ENCODE measurements at places on chromosomes 12 and 14. TPM values are rescaled to one million over a fixed set of nuclear protein-coding genes. Genes with fewer than 3 reads are reported as not detected.

DNA sequence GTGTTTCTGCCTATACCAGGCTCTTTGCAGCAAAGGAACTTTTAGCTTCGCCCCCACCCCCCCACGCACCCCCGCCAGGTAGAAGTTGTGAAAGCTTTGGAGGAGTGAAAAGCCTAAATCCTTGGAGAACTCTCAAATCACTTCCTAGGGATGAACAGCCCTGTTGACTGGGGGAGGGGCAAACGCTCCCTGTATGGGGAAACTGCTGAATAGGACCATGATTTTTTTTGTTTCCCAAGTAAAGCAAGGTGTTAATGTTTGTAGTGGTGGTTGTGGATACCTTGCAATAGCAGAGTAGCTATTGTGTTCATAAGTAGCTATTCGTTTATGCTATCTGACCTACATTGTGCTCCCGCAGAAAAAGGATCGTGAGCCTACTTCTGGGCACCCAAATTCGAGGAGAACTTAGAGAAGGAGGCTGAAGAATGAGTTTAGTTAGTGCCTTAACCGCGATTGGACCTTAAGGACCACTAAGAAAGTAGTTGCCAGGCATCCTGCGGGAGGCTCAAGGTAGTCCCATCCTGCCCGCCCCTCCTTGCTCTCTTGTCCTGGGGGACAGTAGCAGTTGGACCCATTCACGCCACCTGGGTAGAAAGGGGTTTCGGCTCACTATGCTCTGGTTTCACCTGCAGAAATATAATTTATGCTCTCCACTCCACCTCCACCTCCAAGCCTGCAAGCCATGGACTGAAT is 901 bp upstream of the NFKBIA start:
- peak; percentile 68 for DNase-seq

DNA sequence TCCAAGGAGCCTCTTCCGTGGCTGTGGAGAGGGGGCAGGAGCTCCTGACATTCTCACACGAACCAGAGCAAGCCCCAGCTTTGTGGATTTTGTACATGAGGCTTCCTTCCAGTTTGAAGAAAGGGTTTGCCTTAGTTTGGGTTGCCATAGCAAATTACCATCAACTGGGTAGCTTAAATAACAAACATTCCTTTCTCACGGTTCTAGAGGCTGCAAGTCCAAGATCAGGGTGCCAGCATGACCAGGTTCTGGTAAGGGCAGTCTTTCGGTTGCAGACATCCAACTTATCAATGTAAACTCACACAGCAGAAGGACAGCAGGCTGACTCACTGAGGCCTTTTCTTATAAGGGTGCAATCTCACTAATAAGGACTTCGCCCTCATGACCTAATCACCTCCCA is 25.9 kb upstream of the STAB2 start:
- no peak for DNase-seq

GRCh38 chr14:83913476-83913875 is 1616.5 kb upstream of the FLRT2 start:
- no peak for DNase-seq

GRCh38 chr12:117593815-117594400 is 232.5 kb upstream of the NOS1 start:
- DNase-seq: peak; percentile 39

DNA sequence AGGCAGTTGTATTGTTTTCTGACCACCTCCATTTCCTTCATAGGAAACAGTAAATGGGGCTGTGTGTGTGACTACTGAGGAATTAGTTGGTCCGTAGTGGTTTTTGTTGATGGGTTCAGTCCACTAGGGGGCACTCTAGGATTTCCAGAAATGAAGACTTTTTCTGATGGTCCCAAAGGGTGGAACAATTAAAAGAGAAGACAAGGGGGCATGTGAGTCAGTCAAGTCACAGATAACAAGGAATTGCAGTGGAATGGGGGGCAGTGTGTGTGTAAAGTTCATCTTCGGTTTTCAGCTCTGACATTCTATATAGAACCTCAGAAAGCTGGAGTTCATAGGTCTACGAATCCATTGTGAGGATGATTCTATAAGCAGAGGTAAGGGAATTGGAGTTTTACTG is 186.6 kb upstream of the OR4E1 start:
- peak; percentile 80 for DNase-seq

- DNase-seq: peak; percentile 87
Observed at GRCh38 chr12:122133192-122133950, 40.6 kb downstream of the IL31 start.

DNA sequence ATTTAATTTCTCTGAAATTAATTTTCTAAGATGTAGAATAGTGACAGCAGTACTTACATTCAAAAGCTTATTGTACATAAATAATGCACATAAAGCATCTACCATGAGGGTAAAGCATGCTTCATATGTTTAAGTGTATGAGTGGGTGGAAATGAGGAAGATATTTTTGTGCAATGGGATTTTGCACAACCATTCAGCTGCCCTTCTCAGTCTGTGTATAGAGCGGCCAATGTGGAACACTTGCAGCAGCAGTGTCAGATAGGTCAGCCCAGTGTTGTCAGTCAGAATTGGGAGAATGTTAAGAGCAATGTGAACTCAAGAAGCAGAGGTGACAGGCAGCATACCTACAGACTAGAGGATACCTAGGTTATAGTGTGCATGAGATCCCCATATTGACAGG is 72.5 kb upstream of the ATP2B1 start:
- DNase-seq: no peak

DNA sequence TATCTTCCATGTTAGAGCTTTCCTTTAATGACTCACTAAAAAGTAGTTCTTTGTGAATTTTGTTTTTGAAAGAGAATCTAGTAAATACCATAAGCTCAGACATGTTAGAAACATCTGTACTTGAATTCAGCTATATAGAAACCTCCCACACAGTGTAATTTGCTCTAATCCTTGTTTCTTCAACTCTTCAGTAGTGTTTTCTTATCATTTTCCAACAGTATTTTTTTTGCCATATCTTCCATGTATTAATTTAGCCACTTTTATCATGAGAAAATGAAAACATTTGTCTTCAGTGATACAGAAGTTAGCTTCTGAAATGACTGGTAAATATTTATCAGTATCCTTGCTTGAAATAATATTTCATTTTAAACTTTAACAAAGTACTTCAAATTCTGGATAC is 73.6 kb downstream of the ARID2 start:
- no peak for DNase-seq

DNA sequence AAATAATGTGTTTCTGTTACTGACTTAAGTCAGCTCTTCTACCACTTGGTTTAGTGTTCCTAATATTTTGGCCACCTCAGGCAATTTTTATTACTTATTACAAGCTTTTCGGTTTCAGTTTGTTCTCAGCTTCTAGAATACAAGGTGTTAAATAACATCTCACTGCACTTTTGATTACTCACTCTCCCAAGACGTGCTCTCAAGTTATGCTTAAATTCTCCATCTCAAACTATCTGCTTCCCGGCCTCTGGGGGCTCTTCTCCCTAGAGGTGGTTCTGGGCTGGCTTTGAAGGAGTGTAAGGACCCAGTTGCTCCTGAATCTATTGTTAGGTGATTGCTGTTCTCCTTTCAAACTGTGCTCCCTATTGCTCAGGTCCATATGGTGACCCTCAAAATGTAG is 193.9 kb upstream of the DDHD1 start:
- no peak for DNase-seq

DNA sequence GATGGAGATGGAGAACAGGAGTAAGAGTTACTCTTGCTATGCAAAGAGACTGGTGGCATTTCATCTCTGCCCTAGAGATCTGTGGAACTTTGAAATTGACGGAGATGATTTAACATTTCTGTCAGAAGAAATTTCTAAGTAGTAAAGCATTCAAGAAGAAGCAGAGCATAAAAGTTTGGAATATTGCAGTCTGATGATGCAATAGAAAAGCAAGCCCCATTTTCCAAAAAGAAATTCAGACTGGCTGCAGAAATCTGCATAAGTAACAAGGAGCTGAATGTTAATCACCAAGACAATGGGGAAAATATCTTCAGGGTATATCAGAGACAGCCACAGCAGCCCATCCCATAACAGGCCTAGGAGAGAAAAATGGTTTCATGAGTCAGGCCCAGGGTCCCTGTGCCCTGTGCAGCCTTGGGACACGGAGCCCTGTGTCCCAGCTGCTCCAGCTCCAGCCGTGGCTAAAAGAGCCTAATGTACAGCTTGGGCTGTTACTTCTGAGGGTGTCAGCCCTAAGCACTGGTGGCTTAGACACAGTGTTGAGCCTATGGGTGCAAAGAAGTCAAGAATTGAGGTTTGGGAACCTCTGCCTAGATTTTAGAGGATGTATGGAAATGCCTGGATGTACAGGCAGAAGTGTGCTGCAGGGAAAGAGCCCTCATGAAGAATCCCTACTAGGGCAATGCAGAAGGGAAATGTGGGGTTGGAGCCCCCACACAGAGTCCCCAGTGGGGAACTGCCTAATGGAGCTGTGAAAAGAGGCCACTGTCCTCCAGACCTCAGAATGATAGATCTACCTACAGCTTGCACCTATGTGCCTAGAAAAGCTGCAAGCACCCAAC is 616.6 kb downstream of the SLC16A7 start:
- no peak for DNase-seq

GRCh38 chr12:14605401-14605989 is 37.8 kb upstream of the PLBD1 start:
- no peak for DNase-seq

DNA sequence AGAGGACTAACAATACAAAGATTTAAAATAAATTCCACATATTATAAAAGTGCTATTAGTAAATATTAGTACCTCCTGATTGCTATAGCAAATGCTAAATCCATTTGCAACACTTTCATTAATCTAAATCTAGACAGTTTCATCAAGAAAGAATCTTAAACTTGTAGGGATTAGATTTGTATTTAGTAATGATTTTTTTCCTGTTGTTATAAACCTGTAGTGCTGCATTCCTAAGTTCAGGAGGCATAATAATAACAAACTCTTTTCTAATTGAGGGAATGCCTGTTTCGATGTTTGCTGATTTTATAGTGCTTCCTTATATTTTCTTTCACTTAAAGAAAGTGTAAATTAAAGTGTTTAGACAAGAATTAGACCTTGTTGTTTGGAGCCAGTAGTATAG is 166.1 kb downstream of the FOXA1 start:
- DNase-seq: no peak

GRCh38 chr12:99390707-99391106 is 256.8 kb upstream of the GARIN6 start:
- peak; percentile 94 for DNase-seq

DNA sequence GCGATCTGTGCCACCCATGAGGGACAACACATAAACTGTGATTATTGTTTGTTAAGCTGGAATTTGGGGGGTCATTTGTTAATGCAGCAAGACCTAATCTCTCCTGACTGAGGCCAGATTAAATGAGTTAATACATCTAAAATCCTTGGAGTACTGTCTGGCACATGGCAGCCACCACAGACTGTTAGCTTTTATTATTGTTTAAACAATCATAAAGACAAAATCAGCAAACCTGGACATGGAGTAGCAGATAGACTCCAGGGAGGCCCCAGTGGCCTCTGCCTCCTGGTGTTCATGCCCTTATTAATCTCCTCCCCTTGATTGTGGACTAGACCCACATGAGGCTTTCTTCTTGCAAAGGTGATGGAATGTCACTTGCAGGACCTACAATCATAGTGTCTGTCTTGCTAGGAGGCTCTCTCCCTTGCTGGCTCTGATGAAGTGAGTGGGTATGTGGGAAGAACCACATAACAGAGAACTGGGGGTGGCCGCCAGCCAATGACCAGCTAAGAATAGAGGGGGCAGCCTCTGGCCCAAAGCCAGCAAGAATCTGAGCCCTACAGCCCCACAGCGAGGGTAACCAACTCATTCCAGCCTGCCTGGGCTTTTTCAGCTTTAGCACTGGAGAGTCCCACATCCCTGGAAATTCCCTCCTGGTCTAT is 142.0 kb downstream of the SCARB1 start:
- no peak for DNase-seq

DNA sequence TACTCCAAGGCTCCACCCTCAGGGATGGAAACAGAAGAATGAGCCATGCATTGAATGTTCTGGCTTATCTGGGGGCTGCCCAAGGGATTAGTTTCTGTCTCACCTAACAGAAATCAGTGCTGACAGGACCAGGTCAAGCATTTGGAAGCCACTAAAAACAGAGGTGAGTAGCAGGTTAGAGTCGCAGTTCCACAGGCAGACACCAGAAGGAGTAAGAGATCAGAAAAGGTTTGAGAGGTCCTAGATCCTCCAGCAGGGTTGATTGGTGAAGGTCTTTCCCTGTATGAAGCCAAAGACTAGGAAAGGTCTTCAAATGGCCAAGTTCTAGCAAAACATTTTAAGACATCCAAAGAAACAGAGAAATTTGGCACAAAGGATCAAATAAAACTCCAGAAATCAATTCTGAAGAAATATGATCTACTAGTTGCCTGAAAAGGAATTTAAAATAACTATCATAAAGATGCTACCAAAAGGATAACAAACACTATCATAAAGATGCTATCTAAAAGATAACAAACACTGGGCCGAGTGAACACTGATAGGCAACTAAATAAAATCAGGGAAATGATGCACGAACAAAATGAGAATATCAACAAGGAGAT is 19.5 kb upstream of the TTC9 start:
- DNase-seq: peak; percentile 91

DNA sequence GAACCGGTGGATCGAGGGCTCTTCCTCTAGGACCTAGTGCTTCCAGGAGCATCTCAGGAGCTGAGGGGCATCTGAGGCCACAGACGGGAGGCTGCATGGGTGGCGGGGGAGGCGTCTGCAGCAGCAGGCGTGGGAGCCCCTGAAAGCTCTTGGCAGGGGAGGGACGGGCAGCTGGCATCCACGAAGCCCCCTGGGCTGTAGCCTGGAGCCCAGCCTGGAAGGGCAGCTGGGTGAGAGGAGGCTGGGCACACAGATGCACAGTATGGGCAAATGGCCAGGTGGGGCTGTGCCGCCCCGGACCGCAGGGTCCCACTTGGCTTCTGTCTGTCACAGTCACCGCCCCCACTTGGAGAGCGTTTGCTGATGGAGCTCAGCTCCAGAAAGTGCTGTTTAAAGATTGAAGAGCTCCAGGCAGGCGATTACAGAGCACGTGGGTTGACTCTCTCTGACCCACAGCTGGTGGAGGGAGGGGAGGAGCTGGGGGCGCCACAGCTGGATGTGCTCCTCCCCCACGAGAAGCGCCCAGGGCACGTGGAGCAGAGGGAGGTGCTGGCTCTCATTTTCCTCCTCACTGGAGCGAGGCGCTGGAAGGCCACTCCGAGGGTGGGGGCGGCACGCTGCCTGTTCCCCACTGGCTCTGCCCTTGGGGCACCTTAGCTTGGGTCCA is 155.0 kb upstream of the C14orf180 start:
- peak; percentile 44 for DNase-seq

KRT3 gene
- total RNA-seq: not detected

MGST1 gene
- 357 TPM for total RNA-seq

KRT76 gene
- total RNA-seq: not detected

TOMM20L gene
- total RNA-seq: not detected

GPR137C gene
- 4.5 TPM for total RNA-seq

RPS26 gene
- total RNA-seq: 35.8 TPM

INHBE gene
- total RNA-seq: 0.24 TPM

AVPR1A gene
- 0.35 TPM for total RNA-seq

TSPAN9 gene
- total RNA-seq: 73.5 TPM

SOAT2 gene
- total RNA-seq: 0.71 TPM

PPP1R36 gene
- 0.24 TPM for total RNA-seq

TPPP2 gene
- 0.70 TPM for total RNA-seq

SDS gene
- not detected for total RNA-seq

PLEKHD1 gene
- total RNA-seq: 0.11 TPM

RASSF8 gene
- 87.0 TPM for total RNA-seq

Measured in endodermal cell (in vitro differentiated cells).